ENCODE measurements at places on chromosomes 1 and 21. TPM values are rescaled to one million over a fixed set of nuclear protein-coding genes. Genes with fewer than 3 reads are reported as not detected.
A peak's percentile ranks its signal among the peaks of the same experiment; 100 is the strongest.

IVL gene
- 1.1 TPM for total RNA-seq

- DNase-seq: no peak
These were observed 96.9 kb downstream of the COP1 start for GRCh38 chr1:176110203-176110602.

- DNase-seq: no peak
These were observed 63.6 kb upstream of the ETV3 start for GRCh38 chr1:157201767-157202166.

DNA sequence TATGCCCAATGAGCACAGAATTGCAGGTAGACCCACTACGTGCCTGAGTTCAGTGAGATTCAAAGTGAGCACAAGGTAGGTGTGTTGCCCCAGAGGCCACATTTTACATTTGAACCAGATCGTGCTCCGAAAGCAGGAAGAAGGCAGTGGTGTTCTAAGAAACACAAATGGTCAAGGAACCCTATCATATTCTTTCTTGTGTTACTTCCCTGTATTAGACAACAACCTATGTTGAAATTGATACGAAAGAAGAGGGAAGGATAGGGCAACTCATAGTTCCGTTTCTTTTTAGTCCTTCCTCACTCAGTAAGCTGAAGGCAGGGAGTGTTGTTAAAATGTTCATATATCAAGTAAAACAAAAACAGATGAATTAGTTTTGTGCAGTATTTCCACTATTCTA, 33.9 kb downstream of the OLFML2B start:
- DNase-seq: no peak

- peak; percentile 7 for DNase-seq
These were observed 184.9 kb downstream of the SLC35F3 start for GRCh38 chr1:234089396-234089795.

- peak; percentile 3 for DNase-seq
These were observed 606.9 kb downstream of the NUF2 start for GRCh38 chr1:163928651-163929050.

DNA sequence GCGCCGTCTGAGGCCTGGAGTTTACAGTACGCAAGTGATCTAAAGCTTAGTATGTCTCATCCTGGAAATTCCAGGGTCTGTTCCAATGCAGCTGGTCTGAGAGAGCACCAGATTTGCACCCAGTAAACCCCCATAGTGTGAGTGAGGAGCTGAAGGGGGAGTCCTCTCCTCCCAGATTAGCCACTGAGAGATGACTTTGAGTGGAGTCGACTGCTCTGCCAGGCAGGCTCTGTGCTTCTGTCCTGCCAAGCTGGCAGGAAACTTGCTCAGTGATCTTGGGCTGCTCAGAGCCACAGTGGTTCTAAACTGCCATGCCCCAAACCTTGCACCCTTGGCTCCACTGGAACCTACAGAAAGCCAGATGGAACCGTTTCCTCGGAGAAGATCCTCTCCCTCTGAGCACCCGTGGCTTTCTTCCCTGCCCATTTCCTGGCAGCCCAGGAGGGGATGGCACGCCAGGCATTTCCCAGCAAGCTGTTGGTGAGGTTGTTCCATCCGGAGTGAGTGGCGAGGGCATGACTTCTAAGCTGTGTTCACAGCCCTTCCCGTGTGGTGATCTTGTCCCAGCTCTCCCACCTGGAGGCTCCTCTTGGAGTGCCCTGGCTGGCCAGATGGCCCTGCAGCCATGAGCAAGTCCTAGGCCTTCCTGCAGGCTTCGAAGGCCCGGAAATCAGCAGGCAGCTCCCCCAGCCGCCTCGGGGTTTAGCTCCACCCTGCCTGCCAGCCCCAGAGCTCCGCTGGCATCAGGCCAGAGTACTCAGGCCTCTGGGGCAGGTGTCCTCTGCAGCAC, 125.9 kb upstream of the VAMP3 start:
- DNase-seq: no peak

CFHR3 gene
- not detected for total RNA-seq

GRCh38 chr1:91583326-91583755, 82.7 kb downstream of the CDC7 start:
- DNase-seq: peak; percentile 86

- DNase-seq: no peak
These were observed 3.0 kb downstream of the TNFRSF4 start for GRCh38 chr1:1210726-1211540.

C1orf87 gene
- not detected for total RNA-seq

DNA sequence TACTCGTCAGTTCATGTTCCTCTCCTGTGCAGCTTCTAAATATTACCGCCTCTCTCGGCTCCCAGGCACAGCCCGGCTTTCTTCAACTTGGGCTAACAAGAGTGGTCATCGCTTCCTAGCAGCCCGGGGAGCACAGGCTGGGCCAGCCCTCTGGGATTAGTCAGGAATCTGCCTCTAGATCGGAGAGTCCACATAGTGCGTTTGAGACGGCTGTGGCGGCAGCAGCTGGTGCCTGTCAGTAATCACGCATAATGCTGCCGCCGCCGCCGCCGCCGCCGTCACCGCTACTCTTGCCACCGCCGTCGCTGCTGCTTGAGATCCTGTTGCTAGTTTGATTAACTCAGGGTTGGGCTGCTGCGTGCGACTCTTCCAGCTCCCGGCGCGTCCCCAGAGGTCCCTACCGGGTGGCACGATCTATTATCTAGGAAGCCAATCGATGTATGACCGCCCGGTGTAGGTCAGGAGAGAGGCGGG, at the start of gene RXRG:
Gene RXRG (minus strand): TSS at position 230 of the 474 bp plus-strand sequence. CDS start 233 bp downstream, outside the sequence.
- DNase-seq: peak; percentile 26

GRCh38 chr21:44639331-44639655, 2.1 kb downstream of the KRTAP10-10 start:
- DNase-seq: no peak

GRCh38 chr1:165383067-165383466, 26.6 kb upstream of the LMX1A start:
- peak; percentile 98 for DNase-seq

DNA sequence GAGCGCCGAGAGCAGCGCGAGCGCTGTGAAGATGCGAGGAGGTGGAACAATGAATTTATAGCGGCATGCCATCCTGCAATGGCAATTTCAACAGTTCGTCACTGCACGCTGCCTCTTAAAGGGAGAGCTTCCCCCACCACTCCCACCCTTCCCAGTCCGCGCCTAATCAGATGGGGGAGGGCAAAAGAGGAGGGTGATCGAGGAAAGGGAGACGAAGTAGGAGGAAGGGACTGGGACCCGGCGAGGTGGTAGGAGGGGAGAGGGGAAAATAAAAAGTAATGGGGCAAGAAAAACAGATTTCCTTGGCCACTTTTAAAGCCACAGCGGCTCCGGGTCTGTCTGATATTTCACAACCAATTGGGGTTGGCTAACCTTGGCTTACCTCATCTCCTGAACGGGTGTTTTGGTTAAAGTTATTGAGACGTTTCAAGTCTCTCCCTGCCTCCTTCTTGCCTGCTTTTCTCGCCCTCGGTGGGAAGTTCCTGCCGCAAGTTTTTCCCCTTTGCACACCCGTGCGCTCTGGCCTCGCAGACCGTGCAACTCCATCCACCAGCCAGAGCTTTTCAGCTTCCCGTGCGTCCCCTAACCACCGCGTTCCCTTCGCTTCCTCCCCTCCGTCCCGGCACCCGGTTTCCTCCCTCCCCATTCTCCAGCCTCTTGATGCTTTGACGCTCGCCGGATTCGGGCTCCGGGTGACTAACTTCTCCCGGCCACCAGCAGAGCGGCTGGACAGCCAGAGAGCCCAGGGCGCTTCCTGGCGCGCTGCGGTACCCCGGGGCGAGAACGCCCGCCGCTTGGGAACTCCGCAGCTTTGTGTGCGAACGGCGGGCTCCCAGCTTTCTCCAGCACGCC, at the start of gene ADAMTS5:
Gene ADAMTS5 (minus strand): TSS at position 27 of the 852 bp plus-strand sequence. CDS start 697 bp downstream, outside the sequence.
- peak; percentile 92 for DNase-seq

CD2 gene
- total RNA-seq: not detected

- DNase-seq: no peak
These were observed 119.5 kb downstream of the GLIS1 start for GRCh38 chr1:53619367-53620060.

- no peak for DNase-seq
These were observed 182.5 kb downstream of the ZC3H11B start for GRCh38 chr1:219430419-219430818.

GBP6 gene
- not detected for total RNA-seq

GRCh38 chr1:234999513-234999940, 129.1 kb downstream of the TOMM20 start:
- DNase-seq: no peak

DNA sequence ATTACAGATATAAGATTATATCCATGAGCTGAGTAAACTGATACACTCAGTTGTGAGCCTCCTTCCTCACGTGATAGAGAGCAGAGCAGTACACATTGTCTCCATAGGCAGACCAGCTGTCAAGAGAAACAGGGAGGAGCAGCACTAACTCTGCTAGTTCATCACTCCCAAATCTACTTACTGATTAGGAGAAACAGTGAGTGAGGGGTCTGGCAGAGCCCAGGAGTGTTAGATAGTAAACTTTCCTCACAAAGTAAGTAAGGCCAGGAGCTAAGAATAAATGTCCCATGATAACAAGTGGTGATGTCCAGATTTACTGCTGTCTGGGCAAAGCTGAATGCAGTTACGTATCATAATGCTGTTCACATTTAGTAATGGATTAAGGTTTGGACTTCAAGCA, 168.6 kb upstream of the KCNK2 start:
- no peak for DNase-seq

DNA sequence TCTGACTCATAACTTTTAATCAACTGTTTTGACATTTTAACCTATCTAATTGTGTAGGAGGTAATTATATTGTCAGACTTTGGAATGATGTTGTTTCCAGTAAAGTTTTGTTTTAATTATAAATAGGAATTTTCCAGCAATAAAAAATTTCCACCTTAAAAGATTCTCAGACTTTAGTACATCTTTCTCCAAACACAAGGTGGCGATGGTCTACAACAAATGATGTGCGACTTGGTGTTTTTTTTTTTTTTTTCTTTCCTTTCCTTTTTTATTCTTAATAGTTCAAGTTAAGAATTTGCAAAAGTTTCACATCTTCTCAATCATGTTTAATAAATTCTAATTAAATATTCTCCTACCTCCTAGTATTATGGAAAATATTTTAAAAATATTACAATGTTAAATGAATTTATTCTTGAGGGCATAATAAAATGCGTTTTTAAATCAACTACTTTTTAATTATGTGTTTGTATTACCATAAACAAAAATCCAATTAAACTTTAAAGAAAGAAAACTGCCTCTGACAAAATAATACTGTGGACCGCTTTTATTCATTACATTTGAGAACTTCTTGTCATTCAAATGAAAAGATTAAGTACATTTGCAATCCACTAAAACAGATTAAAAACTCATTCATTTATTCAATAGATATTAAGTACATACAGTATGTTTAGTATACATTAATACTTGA, 4.4 kb upstream of the ADAMTS1 start:
- DNase-seq: peak; percentile 82

DNA sequence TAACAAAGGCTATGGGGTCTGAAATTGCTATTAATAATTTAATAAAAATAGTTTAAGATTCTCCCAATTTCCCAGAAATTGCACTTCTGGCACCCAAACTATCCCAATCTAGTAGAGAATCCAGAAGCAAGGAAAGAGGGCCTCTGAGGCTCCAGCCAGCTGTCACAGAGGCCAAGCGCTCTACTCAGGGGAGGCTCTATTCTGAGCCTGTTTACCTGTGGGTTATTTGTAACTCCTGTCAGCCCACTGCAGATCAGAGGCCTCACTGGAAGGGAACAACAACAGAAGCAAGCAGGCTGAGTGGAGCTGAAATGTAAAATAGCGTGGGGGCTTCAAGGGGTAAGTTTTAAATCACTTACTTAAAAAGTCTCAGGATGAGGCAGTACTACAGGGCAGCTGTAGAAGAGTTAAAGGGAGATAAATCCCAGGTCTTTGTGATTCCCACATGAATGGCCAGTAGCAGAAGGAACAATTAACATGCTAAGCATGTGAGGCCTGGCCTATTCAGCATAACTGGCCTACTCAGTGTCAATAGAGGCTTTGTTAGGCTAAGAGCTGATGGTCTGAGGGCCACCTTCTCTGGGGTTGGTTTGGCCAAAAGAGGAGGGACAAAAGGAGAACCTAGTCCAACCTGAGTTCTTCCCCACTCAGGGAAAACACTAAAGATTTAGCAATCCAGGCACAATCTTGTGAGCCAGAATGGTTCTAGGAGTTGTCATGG, 12.8 kb downstream of the ZNF687 start:
- DNase-seq: no peak

DNA sequence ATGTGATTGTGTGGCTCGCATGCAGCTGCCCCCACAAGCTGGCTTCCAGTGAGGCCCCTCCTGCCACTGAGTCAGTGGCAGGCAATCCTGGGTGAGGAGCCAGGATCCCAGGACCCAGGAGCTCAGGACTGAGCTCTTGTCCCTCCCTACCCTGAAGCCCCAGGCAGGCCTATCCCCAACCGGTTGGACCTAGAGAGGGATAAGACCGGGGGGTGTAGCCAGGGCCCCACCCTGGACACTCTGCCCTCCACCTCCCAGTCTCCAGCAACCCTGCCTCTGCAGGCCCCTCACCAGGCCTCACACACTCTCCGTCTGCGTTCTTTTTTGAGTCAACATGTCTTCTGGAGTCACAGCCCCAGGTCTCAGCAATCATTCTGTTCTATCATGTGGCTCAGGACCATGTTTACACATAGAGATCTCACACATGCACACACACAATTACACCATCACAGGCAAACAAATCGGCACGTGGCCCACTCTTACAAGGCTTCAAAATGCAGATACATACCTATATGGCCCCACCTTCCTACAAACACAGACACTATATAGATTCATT, 2.6 kb downstream of the VSIG8 start:
- DNase-seq: no peak

DNA sequence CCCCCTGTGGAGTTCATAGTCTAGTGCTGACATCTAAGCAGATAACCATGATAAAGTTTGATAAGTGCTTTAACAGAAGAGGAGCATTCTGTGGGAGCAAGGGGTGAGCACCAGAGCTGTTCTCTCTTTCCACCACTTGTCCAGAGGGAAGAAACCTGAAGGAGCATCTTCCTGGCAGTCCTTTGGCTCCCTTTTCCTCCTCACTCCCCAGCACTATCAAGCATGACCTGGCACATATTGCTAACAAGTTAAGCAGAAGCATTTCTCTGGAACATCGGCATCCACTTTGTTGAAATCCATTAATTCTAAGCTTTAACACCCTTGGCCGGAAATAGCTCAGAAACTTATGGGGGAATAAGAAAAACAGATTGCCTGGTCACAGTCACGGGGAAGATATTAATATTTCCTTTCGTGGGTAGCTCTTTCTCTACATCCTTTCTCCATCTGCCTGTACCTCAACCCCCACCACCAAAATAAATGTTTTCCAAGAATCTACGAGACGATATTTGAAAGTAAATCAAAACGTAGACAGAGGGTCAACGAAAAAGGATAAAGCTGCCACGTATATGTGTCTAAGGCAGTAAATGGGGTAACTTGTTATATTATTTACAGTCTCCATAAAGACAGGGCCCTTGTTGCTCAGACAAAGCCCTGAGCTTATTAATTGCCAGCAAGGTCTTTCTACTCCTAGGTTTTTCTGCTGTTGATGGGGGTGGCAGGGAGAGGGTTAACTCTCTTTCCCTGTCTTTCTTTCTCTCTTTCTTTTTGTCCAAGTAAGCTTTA, 351.4 kb downstream of the NUF2 start:
- no peak for DNase-seq

TRMT1L gene
- 5.1 TPM for total RNA-seq

DNA sequence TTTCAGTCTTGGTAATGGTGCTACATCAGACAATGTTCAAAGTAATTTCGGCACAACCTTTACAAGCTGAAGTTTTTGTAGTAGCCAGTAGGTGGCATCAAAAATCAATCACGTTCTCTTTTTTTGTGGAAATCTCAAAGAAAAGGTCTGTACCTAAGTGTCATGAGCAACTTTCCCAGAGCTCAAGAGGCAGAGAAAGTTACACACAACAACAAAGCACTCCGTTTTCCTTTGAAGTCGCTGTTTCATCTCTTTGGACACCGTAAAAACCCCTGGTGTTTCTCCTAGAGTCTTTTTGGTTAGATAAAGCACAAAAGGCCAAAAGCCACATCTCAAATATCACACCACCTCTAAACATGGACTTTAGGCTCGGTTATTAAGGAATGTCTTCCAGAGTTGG, 131.6 kb downstream of the LHX8 start:
- DNase-seq: peak; percentile 54
